ENCODE measurements at places on chromosomes 1 and 21.

DNA sequence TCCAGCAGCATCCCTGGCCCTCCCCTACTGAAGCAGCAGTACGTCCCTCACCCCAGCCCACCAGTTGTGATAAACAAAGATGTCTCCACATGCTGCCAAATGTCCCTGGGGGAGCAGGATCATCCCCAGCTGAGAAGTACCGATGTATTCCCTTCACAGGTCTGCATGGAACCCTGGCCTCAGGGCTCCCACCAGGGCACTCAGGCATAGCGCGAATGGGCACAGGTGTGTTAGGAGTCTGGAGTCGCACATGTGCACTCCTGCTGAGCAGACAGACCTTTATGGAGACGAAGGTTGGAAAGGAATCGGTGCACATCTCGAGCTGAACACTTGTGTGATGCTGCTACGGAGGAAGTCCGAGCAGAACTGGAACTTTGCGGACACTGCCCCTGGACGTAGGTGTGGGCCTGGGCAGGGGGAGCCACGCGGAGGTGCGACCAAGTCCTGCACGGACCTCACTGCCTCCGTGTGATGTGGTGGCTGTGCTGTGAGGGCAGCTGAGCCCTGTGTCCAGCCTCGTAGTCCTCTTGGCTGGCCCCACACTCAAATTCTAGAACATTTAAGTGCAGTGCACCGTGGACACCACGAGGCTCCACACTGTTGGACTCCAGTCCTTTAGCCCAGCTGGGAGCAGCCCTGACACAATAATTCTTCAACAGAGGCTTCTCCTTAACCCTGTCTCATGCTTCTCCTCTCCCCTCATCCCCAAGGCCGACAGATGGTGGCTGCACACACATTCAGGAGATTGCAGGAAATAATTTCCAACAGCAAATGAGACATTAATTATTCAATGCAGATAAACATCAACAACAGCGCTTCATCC, 43.4 kb downstream of the RSPH1 start:
- no peak for DNase-seq

GRCh38 chr1:103901072-103901471, 151.4 kb downstream of the AMY1C start:
- no peak for DNase-seq

DNA sequence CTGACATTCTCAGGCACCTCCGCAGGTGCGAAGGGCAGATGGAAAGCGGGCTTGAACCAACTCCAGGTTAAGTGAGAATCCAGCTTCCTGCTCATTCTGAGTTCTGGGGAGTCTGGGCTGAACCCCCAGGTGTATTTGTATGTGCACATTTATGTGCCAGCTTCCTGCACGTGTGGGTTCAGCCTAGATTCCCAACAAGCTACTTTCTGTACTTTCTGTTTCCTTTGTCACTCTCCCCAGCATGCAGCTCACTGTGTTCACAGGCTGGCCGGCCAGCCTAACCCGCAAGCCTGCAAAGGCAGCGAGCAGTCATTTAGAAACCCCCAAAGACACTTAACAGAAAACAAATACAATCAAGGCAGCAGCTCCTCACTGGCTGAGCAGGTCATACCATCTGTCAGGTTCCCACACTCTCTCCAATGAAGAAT, 1.3 kb upstream of the IL19 start:
- no peak for DNase-seq

GRCh38 chr1:170587253-170587593, 55.3 kb downstream of the GORAB start:
- DNase-seq: no peak

DNA sequence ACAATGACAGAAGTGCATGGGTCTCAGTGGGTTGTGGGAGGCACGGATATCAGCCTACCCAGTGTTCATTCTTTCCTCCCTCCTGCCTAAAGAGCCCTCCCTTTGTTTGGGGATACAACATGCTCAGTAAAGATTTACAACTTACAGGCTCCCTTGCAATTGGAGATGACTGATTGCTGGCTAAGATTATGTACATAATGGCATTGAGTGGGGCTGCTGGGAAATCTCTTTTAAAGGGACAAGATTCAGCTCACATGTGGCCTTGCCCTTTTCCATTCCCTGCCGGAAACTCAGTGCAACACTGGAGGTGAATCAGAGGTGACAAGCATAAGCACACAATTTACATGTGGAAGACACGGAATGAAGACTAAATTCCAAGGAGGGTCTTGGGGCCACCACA, 83.7 kb upstream of the CHRM3 start:
- DNase-seq: no peak

- DNase-seq: no peak
Measured at GRCh38 chr1:4120557-4121292, 220.7 kb upstream of the C1orf174 start.

DNA sequence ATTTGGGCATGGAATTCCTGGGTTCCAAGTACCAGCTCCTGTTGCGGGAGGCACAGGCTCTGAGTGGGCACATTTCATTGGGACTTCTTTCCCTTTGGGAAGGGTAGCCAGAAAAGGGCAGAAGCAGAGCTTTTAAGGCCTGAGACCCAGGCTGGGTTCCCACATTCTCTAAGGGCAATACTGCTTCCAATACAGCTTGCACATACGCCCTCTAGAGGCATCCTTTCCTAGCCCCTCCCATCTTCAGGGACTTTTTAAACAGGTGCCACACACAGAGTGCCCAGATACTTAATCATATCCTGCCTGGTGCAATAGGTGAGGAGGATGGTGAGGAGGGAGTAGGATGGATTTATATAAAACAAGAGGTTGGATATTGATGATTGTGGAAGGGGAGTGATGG, 5.7 kb downstream of the GPR88 start:
- no peak for DNase-seq

DNA sequence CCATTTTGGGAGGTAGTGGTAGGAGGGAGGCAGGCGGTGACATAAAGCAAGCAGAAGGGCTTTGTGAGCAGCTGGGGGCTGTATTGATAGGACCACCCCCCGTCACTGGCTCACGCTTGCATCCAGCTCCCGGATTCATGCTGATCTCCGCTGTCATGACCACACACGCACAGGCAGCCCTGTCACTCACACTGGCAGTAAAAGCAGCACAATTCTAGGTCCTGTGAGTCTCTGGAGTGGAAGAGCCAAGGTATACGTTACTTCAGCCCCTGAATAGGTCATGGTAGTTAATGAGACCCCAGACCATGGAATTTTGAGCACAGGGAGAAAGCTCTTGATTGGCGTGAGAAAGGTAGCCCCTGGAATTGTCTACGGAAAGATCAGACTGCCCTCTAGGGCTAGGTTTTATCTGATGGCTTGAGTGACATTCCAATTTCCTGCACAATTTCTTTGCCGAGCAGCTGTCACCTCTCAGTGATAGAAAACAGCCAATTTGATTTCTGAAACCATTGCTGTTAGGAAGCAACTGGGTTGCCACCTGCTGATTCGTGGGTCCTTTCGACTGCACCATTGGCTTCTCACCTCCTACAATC, 5.4 kb downstream of the OR2B11 start:
- no peak for DNase-seq

GRCh38 chr1:226901421-226901820, 31.0 kb downstream of the PSEN2 start:
- no peak for DNase-seq

DNA sequence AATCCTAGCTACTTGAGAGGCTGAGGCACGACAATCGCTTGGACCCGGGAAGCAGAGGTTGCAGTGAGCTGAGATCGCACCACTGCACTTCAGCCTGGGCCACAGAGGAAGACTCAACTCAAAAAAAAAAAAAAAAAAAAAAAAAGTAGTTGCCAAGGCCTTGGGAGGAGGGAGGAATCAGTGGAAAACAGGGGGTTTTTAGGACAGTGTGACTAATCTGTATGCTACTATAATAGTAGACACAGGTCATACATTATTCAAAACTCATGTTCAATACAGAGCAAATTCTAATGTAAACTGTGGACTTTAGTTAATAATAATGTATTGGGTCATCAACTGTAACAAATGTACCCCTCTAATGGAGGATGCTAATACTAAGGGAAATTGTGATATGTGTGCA, 51.7 kb upstream of the CTPS1 start:
- no peak for DNase-seq
